Stimulated activated CD4-positive, alpha-beta T cell treated with anti-CD3 and anti-CD28 coated beads, Interleukin-2, amount 100 ng/mL, for 4 hours (primary cell): ENCODE measurements at places on chromosomes 5 and 9.
A peak's percentile ranks its signal among the peaks of the same experiment; 100 is the strongest.

- DNase-seq: no peak
Measured at GRCh38 chr5:76149636-76150035, 66.5 kb downstream of the SV2C start.

- DNase-seq: no peak
Measured at GRCh38 chr5:165143741-165144140, 1638.3 kb downstream of the MAT2B start.

DNA sequence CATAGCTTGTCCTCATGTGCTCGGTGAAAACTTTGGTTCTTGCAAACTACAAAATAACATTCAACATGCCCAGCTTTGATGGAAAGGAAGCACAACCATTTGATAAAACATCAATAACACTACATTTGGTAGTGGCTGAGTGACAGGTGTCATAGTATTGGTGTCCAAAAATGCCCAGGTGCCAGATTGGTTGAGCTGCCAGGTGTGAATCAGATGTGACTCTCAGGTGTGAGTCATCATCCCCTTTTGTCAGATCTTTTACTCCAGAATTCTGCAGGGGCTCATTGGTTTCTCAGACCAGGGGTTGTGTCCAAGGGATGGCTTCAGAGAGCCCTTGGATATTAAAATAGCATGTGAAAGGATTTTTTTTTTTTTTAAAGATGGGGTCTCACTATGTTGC lies 22.5 kb upstream of the POMT1 start:
- DNase-seq: no peak

DNA sequence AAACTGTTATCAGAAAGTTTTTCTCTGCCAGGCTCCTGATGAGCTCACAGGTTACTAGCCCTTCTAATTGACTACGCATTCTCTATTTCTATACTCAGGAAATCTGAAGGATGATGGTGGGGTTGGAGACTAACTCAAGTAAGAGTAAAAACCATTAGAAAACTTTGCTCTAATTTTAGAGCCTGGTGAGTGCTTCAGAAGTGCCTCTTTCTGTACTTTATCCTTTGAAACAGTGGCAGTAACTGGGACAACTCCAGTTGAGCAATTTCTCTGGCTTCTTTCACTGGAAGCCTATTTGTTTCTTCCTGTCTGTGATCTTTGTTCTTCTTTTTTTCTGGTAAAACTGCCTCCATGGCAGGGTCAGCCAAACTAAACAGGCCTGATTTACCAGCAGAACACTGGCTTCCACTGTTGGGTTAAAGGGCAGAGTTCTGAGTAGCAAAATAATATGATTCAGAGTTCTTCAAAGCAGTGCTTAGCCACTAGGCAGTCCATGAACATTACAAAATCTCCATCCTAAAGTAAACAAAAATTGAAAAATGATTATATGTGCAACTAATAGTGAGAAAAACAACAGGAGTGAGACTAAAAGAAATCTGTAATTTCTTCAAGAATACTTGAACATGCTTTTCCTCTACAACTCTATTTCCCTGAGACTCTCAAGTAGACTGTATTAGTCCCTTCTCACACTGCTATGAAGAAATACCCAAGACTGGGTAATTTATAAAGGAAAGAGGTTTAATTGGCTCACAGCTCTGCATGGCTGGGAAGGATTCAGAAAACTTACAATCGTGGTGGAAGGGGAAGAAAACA lies 79.8 kb downstream of the MROH2B start:
- no peak for DNase-seq

GRCh38 chr9:115632391-115632790 lies 514.4 kb upstream of the TNC start:
- DNase-seq: no peak

GRCh38 chr9:89606049-89606623 lies 1.3 kb downstream of the GADD45G start:
- no peak for DNase-seq

GRCh38 chr5:57862471-57862911 lies 379.9 kb upstream of the ACTBL2 start:
- DNase-seq: no peak

GRCh38 chr5:59421986-59422941 lies 471.3 kb downstream of the PDE4D start:
- DNase-seq: no peak

GRCh38 chr9:3850098-3850497 lies 324.3 kb upstream of the RFX3 start:
- DNase-seq: no peak

- no peak for DNase-seq
Measured at GRCh38 chr9:91034521-91034920, 232.9 kb downstream of the SYK start.

GRCh38 chr5:108672639-108673038 lies 75.1 kb upstream of the FER start:
- no peak for DNase-seq

DNA sequence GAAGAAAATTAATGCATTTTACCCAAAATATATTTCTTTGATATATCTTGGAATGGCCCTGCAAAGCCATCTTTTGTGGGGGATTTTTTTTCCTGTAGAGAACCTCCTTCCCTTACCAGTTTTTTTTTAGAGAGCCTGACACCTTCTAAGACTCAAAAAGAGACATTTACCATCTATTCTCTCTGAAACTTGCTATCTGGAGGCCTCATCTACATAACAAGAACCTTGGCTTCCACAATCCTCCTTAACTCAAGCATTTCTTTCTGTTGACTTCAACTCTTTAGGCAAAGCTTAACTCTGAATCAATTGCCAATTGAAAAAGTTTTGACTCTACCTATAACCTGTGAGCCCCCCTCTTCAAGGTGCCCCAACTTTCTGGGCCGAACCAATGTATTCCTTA lies 6.2 kb downstream of the SLC45A2 start:
- no peak for DNase-seq

DNA sequence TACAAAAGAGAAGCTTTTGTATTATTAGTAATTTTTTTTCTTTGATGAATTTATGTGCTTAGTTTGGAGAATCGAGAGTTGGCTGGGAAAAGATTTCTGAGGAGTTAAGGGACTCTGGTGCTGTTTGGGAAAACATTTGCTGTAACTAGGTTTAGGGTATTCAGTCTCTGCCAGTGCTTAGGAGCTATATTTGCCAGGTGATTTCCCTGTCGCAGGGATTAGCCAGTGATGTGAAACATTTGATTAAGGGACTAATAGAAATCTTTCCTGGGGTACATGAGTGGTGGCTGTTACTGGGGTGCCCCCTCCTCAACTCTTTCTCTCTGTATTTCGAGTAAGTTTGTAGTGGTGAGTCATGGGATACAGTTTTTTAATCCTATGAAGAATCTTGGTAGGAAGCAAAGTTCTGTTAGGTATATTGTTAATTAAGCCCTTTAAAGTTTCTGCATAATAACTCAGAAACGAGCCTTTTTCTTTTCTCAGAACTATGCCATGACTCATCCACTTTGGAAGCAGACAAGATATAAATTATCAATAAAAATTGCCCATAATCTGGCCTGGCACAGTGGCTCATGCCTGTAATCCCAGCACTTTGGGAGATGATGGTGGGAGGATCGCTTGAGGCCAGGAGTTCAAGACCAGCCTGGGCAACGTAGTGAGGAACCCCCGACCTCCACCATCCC lies 18.6 kb downstream of the RGMB start:
- no peak for DNase-seq

DNA sequence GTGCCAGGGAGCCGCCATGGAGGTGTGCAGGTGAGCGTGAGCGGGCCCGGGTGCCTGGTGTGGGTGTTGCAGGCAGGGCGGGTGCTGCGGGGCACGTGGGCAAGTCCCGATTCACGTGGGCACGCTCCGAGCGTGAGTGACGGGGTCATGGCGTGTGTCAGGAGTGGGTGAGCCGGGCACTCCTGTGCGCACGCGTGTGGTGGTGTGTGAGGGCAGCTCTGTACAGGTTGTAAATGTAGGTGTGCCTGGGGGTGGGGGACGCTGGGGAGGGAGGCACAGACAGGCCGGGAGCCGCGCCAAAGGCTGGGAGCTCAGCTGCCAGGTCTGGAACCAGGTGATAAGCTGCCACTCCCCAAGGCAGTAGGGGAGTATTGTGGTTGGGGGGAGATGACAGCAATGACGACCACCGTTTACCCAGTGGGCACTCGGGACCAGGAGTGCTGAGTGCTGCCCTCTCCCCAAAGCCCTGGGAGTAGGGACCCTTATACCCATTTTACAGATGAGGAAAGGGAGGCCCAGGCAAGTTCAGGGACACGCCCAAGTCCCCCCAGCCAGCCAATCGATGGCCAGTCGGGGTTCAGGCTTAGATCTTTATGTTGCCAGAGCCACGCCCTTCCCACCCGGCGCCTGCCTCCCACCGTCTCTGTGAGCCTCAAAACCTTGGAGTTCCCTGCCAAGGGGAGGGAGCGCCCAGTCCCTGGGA lies 9.6 kb downstream of the NCS1 start:
- DNase-seq: no peak

DNA sequence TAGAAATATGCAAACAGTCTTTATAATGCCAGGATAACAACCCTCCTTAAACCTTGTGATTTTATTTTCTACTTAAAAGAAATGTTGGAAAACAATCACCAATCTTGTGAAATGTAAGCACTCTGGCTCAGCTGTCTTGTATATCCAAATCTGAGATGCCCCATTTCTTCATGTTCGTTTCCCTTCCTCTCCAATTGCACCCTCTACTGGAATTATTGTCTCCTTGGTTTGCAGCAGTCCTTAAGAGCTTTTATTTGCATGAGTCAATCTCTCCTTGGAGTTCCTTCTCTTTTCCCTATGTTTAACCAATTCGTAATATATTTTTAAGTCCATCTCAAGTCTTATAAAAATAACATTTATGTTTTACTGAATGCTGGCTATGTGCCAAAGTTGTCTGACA lies 362.0 kb upstream of the CDH10 start:
- DNase-seq: no peak

- no peak for DNase-seq
Measured at GRCh38 chr5:102561894-102562760, 63.3 kb upstream of the SLCO6A1 start.

- DNase-seq: no peak
Measured at GRCh38 chr9:14978022-14979000, 68.1 kb upstream of the FREM1 start.

DNA sequence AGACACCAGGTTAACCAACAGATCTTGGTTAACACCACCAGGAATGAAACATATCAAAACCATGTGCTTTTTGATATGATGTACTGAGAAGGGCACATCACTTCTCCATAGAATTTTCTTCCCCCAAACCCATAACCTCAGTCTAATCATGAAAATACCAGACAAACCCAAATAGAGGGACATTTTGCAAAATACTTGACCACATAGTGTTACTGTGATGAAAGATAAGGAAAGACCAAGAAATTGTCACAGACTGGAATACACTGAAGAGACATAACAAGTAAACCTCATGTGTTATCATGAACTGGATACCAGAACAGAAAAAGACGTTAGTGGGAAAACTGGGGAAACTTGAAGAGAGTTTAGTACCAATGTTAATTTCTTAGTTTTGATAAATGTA lies 74.9 kb upstream of the VCAN start:
- DNase-seq: no peak

DNA sequence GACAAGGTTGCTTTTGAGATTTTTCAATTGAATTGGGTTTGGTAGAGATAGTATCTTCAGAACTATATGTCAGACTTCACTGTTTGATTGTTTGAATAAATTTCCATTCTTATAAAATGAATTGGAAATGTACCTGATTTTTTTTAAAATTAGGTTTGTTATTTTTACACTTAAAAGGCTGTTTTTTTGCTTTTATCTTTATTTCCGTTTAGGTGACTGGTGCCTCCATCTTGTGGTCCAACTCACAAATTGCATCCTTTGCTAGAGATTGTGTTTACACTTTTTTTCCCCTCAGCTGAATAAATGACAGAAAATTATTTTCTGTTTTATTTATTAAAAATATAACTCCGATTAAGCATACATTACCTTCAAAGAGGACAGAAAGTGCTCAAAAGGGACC lies 15.6 kb downstream of the NDUFAF2 start:
- DNase-seq: no peak

DNA sequence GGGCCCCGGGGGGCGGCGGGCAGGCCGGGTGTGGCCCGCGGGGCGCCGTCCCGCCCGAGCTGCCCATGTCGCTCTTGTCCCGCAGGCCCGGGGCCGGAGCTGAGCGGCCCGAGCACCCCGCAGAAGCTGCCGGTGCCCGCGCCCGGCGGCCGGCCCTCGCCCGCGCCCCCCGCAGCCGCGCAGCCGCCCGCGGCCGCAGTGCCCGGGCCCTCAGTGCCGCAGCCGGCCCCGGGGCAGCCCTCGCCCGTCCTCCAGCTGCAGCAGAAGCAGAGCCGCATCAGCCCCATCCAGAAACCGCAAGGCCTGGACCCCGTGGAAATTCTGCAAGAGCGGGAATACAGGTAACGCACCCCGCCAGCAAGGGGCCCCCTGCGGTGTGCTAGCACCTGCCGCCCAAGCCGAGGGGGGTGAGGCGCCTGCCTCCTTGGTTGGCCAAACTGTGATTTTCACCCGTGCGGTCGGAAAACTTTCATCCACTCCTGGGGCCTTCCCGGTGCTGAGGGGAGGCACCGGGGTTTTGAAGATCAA lies 32.1 kb downstream of the SMARCA2 start:
- no peak for DNase-seq

GRCh38 chr5:138762110-138762509 lies 8.9 kb downstream of the CTNNA1 start:
- no peak for DNase-seq

DNA sequence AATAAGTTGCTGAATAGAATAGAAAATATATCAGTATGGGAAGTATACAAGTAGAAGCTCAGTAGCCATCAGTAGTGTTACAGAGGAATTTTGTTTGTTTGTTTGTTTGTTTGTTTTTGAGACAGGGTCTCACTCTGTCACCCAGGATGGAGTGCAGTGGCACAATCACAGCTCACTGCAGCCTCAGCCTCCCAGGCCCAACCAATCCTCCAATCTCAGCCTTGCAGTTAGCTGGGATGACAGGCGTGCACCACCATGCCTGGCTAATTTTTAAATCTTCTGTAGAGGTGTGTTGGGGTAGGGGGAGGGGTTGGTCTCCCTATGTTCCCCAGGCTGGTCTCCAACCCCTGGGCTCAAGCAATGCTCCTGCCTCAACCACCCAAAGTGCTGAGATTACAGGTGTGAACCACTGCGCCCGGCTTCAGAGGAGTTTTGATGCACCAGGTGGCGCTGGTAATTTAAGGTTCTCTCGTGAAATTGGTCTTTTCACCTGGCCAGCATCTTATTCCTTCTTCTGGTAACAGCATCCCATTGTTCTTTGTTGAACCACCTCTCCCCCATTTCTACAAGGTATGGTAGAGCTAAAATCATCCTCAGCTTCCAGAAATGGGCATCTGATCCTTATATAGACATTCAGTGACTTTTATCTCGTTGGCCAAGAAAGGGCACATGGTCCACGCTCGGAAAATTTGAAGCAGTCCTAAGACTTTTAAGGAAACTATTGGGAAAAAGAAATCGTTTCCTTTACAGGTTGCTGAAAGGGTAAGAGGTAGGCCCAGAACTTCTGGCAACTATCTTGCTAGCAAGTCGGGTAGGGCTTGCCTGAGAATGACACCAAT lies 157.1 kb downstream of the ARRDC3 start:
- DNase-seq: peak; percentile 39

- DNase-seq: no peak
Measured at GRCh38 chr9:138071292-138071691, 193.7 kb downstream of the CACNA1B start.

DNA sequence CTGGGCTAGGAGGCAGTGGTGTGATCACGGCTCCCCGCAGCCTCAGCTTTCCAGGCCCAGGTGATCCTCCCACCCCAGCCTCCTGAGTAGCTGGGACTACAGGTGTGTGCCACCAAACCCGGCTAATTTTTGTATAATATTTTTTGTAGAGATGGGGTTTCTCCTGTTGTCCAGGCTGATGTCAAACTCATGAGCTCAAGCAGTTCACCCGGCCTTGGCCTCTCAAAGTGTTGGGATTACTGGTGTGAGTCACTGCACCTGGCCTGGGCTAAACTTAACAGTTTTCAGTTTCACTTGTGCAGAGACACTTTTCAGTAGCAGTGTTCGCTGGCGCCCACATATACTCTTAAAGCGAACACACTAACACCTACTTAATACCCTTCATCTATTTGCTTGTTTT lies 205.6 kb upstream of the ZNF608 start:
- no peak for DNase-seq
